ENCODE measurements at places on chromosomes 11 and 22.

- DNase-seq: no peak
Measured at GRCh38 chr22:41922328-41922727, 4.3 kb downstream of the TNFRSF13C start.

DNA sequence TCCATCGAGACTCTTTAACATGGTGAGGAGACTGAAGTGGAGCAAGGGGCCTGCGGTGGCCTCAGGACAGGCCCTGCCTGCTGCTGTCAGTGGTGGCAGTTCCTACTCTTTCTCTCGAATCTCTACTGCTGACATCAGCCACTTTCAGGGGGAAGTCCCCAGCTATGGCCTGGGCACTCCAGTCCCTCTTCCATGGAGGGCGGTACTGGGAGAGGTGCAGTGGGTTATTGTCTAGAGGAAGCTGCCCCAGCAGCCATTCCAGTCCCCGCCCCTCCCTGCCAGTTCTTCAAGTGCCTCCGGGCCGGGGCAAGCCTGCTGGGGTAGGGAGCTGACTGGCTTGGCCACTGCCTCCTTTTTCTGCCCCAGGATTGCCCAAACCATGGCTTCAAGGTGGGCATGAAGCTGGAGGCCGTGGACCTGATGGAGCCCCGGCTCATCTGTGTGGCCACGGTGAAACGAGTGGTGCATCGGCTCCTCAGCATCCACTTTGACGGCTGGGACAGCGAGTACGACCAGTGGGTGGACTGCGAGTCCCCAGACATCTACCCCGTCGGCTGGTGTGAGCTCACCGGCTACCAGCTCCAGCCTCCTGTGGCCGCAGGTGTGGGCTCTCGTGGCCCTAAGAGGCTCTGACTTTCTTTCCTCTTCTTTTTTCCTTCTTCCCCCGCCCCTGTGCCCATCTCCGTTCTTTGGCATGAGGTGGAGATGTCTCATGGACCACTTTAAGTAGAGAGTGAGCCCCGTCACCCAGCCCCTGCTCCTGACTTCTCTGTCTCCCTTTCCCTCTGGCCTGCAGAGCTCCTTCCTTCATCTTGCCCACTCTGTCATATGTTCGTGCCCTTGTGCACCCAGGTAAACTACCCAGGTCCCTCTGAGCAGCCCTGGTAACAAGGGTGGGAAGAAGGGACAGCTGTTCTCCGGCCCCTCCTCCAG is 13.7 kb downstream of the CHADL start:
- DNase-seq: no peak

DNA sequence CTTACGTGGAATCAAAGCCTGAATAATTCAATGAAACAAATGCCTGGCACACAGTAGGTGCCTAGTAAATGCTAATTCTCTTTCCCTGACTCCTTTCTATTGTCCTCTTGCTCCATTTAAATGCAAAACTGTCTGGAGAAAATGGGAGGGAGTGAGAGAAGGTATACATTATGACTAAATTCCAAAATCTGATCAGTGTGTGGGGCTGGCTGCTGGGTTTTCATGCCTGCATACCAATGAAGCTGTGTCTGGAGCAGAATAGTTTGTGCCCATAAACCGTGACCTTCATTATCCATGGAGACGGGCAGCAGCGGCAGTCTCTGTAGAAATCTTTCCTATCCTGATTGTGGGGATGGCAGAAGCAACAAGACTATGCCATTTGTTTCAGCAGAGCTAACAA is 223.4 kb upstream of the ZBED5 start:
- no peak for DNase-seq

GRCh38 chr11:106288822-106289387 is 211.4 kb downstream of the AASDHPPT start:
- DNase-seq: no peak

DNA sequence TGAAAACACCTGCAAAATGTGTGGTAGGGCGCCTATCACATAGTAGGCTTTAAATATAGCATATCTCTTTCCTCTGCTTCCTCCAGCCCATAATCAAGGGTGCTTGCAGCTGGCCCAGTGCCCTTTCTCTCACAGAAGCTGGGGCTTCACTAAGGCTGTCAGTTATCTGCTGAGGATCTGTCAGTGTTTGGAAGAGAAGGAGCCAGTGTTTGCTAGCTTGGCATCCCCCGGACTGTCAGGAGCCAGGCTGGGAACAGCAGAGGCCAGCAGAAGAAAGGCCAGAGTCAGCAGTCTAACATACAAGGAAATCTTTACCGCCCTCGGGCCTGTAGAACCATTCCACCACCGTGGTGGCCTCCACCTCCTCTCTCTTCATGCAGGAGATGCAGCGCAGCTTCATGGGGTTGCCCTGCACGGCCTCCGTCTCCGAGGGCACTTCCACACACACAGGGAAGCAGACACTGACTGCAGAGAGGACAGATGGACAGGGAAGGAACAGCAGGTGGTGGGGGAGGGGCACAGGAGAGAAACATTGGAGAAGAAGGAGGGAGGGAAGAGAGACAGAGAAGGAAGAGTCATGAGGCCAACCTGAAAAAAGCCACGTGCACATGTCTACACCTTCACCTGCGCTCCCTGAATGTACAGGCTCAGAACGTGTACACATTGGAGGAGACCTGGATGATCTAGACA is 9.0 kb downstream of the SCN3B start:
- no peak for DNase-seq

- no peak for DNase-seq
Measured at GRCh38 chr11:92855607-92856405, 113.6 kb upstream of the MTNR1B start.

DNA sequence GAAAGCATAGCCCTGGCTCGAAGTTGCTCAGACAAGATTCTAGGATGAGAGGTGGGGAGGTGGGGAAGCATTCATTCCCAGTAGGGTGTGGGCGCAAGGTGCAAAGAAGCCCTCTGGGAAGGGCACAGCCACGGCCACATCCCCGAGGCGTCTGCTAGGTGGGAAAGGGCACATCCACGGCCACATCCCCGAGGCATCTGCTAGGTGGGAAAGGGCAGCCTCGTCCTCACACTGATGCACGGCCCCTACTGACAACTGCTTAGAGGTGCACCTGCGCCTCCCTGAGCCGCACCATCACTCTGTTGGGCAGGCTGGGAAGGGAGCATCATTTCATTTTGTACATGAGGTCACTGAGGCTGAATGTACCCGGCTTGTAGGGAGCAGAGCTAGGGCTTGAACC is 94.6 kb upstream of the PITPNB start:
- no peak for DNase-seq
